ENCODE measurements at places on chromosomes 7 and 10.

GRCh38 chr10:129614341-129614740, 147.3 kb downstream of the MGMT start:
- no peak for DNase-seq

DNA sequence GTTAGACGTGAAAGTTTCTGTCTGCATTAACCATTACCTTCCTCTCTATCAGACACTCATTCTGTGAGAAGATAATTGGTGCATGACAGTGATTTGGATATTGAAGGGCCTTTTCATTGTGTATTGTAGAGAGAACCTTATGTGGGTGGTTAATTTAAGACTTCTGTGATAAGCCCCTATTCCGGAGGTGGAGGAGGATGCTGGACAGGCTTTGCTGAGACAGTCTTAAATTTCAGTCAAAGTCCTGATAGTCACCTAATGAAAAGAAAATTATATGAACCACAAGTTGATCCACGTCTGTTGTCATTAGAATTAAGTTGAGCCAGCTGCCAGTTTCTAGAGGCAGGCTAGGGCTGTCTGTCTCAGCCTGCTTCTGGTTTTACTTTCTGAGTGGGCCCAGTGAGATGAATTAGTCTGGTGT, 62.9 kb downstream of the CELF2 start:
- DNase-seq, result no peak

- no peak for DNase-seq
These were observed 101.8 kb downstream of the DYNC1I1 start for GRCh38 chr7:95874129-95874528.

DNA sequence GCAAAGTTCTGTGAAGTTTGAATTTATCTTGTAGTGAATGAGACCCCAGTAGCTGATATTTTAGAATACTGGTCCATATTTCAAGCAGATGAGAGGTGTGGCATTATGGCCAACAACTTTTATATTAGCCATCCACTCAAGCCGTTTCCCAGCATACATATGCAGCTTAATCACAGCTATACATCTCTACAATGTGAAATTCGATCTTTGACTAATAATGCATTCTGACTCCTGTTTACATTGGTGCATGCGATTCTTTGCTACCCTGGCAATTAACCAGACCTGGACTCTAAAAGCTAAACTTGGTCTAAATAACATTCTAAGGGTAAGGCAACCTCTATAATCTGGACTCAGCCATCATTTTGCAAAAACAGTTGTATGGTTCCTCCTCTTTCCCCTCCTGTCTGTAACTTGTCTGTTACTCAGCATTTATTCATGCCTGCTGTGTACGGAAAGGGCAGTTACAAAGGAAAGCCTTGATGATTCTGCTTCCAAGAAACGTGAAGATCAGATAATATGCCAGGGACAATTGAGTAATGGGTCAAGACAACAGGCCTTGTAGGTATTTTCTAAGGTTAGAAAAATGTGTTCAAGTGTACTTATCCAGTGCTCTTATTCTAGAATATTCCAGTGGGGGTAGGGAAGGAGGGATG, 50.6 kb downstream of the PNLIPRP2 start:
- no peak for DNase-seq

DNA sequence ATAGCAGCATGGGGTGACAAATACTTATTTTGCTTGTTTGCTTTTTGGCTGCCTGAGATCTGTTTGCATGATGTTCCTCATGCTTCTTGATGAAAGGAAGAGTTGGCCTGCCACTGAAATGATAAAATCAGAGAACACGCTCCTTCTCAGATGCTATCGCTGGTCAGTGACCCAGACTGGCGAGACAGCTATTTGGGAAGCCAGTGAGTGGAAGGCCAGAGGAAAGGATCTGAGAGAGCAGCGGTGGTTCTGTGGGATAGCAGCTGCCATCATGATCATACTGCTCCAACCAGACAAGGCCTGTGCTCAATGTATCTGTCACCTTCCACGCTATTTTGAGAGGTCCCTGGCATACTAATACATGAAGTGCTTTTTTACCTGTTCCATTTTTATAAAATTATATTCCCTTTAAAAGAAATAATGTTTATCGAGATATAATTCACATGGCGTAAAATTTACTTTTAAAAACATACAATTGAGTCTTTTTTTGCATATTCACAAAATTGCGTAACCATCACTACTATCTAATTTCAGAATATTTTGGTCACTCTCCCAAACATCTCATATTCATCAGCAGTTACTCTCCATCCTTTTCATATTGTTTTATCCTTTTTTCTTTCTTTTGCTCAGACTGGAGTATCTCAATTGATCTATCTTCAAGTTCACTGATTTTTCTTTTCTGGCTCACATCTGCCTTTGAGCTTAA, 695.1 kb downstream of the TNS3 start:
- no peak for DNase-seq

DNA sequence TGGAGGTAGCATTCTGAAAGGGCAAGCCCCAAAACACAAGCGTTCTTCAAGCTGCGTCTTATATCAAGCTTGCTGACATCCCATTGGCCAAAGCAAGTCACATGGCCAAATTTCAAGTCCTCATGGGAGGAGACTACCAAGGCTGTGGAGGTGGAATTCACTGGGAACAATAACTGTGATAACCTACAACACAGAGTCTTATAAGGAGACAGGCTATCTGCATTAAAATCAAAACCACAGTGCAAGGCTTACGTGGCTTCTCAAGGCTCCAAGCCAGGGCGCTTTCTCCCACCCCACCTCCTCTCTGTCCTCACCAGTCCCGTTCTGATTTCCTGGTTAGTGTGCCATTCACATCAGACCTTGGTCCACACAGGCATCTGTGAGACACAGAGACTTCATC, 39.4 kb downstream of the ADRB1 start:
- DNase-seq, result no peak

- DNase-seq, result no peak
These were observed 17.2 kb downstream of the NUDCD3 start for GRCh38 chr7:44473295-44473694.

- no peak for DNase-seq
These were observed 16.3 kb downstream of the CUBN start for GRCh38 chr10:17113346-17113745.

DNA sequence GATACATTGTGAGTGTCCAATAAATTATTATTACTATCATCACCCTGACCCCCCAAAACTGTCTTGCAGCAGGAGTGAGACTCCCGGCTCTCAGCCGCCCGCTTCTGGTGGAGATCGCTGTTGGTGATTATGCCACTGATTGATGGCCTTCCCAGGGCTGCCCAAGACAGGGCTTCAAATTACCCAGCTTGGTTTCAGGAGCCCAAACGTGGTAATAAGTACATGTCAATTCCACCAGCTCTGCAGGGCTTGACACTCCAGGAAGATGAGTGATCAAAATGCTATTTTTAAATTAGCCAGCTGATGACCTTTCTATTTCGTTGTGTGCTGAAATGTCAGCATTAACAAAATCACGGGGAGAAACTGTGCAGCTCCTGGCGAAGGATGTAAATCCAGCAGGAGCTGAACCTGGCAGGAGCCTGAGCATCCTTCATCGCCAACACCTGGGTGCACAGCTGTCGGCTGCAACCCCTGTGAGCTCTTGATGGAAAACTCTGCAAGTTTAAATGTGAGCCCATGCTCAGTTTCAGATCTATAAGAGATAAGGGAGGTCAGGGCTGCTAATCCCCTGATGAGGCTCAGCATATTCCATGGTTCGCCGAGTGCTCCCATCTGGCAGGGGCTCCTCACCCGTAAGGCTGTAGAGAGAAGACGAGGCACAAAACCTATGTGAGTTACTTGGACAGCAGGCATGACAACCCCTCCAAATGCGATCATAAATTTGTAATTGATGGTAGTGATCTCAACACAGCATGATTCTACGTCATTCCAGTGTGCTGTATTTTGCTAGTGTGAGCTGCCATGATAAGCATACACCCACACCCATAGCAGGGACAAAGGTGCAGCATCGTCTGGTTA, 446.3 kb downstream of the TCERG1L start:
- DNase-seq, result no peak

- DNase-seq, result peak; percentile 18
These were observed 4.4 kb upstream of the CCL26 start for GRCh38 chr7:75776295-75776971.

DNA sequence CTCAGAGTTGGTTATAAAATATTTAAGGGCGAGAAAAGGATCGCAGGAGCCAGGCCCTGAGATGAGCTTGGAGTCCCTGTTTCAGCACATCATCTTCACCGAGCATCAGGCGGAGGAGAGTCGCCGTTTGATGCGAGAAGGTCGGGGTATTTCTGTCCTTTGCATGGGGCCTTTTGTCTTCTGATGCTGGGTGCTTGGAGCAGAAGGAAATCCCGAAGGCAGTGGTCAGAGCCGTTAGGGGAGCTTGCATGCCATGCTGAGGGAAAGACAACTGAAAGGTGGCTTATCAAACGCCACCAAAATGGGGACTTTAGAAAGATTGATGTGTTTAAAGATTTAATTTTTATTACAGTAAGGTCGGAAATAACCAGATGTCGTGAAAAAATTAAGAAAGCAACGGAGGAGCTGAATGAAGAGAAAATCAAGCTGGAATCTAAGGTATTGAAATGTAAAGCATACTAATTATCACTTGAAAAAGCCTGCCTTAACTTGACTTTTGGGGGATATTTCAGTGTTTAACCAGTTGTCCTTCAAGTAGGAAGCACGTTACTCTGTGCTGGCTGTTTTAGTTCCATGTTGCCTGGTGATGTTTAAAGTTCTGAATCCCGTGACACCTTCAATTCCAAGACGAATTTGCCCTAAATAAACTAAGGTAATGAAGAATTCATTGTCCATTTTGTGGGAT, 845 bp downstream of the CCDC172 start:
- no peak for DNase-seq

GRCh38 chr10:26483554-26483953, 45.4 kb downstream of the APBB1IP start:
- DNase-seq, result no peak

GRCh38 chr10:90652519-90652918, 205.3 kb downstream of the HTR7 start:
- DNase-seq, result no peak

GRCh38 chr7:96920064-96920463, 85.3 kb upstream of the DLX6 start:
- no peak for DNase-seq

- DNase-seq, result no peak
These were observed 63.0 kb downstream of the HELLS start for GRCh38 chr10:94608559-94608958.

- no peak for DNase-seq
These were observed 59.8 kb downstream of the RAMP3 start for GRCh38 chr7:45217358-45217757.

DNA sequence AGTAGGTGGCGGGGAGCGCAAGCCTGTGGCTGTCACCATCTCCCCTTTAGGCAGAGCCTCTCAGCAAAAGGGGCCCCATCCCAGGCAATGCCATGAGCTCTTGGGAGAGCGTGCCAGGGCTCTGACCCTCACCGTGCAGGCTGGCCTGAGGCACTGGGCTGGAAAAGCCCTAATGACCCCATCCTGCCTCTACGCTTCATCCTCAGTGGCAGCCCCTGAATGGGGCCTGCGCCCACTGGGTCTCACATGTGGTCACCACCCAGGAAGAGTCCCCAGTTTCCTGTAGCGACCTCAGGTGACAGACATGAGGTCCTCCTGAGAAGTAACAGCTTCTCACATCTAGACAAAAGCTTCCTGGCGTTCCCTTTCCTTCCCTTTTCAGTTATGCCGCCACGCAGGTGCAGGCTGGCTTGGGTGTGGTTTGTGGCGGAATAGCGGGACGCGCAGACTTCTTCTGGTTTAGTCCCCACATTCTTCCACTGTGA, 59.2 kb downstream of the CLEC2L start:
- no peak for DNase-seq

GRCh38 chr7:75040512-75040911, 33.1 kb downstream of the RCC1L start:
- no peak for DNase-seq

GRCh38 chr7:85471740-85472139, 284.9 kb upstream of the SEMA3D start:
- no peak for DNase-seq

GRCh38 chr7:88693131-88693530, 66.4 kb upstream of the ZNF804B start:
- no peak for DNase-seq

DNA sequence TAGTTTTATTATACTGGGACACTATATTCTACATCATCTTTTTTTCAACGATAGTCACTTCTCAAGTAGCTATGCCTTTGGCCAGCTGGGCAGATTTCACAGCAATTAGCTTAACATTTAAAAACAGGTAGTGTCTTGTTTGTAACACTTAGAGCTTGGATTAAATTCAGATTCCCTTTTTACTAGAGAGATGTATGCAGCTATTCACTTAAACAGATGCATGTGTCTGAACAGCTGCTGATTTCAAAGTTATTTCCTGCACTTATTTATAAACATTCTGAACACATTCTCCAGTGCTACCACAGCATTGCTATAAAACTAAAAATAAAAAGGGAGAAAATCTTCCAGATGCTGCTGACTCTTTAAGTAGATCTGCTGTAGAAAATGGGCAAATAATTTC, 637.2 kb downstream of the POM121L12 start:
- no peak for DNase-seq

GRCh38 chr7:42945821-42946626, 13.8 kb downstream of the MRPL32 start:
- no peak for DNase-seq

GRCh38 chr7:17599733-17600339, 301.4 kb downstream of the AHR start:
- no peak for DNase-seq

- no peak for DNase-seq
These were observed 11.1 kb downstream of the MSRB2 start for GRCh38 chr10:23106331-23107072.

GRCh38 chr7:91228327-91228726, 35.9 kb upstream of the FZD1 start:
- no peak for DNase-seq

GRCh38 chr7:9082203-9082602, 648.8 kb downstream of the NXPH1 start:
- no peak for DNase-seq

- no peak for DNase-seq
These were observed 36.6 kb downstream of the MICALL2 start for GRCh38 chr7:1422512-1423263.

GRCh38 chr10:43371418-43371817, at the start of gene FXYD4:
Gene FXYD4 (plus strand): TSS chr10:43371636. CDS start chr10:43373747, 2,111 bp downstream.
- no peak for DNase-seq

DNA sequence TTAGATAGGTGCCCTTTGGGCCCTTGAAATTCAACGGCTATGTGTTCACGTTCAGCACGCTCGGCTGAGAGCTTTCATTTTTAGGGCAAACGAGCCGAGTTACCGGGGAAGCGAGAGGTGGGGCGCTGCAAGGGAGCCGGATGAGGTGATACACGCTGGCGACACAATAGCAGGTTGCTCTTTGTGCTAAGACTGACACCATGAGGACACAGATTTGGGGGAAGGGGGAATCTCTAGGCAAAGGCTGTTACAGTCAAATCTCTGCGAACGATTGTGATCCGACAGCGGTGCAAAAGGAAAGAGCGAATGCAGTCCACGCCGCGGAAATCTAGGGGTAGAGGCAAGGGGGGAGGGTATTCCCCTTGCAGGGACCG, 667 bp downstream of the KLLN start:
- no peak for DNase-seq
